Uterus (tissue), 4 donors: ENCODE measurements at places on chromosomes 13 and 19. TPM values are rescaled to one million over a fixed set of nuclear protein-coding genes. Genes with fewer than 3 reads are reported as not detected.

The USE1 gene
- total RNA-seq: 20.5 TPM

- no peak for DNase-seq
- peak overlapping the region; percentile 81 for H3K4me3 ChIP-seq
- H3K27me3 ChIP-seq: no peaks in the 10 kb centered on the region
- H3K36me3 ChIP-seq: no peaks in the 10 kb centered on the region
- peak overlapping the region; percentile 83 for H3K27ac ChIP-seq
- H3K4me1 ChIP-seq: no peaks in the 10 kb centered on the region
Measured at GRCh38 chr19:20660473-20661140, 764 bp downstream of the ZNF626 start.

The TNFSF13B gene
- not detected for total RNA-seq

The ZNF701 gene
- total RNA-seq: 24.5 TPM
